ENCODE measurements at places on chromosomes 7 and 10. TPM values are rescaled to one million over a fixed set of nuclear protein-coding genes. Genes with fewer than 3 reads are reported as not detected.
A peak's percentile ranks its signal among the peaks of the same experiment; 100 is the strongest.

GRCh38 chr7:66146701-66147100 is 32.1 kb downstream of the CRCP start:
- DNase-seq: no peak

Gene PKD2L1
- total RNA-seq: not detected

DNA sequence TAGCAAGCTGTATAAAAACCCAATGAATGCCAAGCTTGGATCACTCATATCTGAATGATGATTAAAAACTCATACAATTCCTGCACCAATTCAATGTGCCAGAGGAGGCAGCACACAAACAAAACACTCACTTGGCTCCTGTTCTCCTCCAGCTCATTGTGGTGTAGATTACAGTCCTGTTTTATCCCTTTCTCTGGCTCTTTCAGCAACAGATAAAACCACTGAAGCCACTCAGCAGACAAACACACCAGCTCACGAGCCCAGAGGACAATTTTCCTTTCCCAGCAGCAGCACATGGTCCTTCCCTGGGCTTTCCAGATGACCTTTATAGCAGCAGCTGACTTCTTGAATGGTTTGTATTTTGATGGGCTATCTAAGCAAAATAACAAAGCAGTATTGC is 107.3 kb upstream of the STARD3NL start:
- peak; percentile 16 for DNase-seq

DNA sequence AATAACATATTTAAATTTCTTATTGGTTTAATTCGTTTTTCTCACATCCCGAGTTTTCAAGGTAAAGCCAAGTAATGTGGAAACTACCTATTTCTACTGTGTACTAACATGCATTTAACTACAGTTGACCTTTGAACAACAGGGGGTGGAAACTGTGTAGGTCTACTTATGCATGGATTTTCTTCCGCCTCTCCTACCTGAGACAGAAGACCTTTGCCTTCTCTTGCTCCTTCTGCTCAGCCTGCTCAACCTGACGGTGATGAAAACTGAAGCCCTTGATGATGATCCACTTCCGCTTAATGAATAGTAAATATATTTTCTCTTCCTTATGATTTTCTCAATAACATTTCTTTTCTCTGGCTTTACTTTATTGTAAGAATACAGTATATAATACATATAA is 18.5 kb downstream of the MEOX2 start:
- DNase-seq: no peak

Gene UCMA
- total RNA-seq: not detected

- no peak for DNase-seq
These were observed 30.4 kb upstream of the BMPER start for GRCh38 chr7:33874943-33875342.

GRCh38 chr7:157047148-157047547 is 36.7 kb upstream of the MNX1 start:
- no peak for DNase-seq

Gene SLC16A12
- total RNA-seq: 12.8 TPM

GRCh38 chr10:37289833-37290464 is 164.6 kb downstream of the ANKRD30A start:
- no peak for DNase-seq

DNA sequence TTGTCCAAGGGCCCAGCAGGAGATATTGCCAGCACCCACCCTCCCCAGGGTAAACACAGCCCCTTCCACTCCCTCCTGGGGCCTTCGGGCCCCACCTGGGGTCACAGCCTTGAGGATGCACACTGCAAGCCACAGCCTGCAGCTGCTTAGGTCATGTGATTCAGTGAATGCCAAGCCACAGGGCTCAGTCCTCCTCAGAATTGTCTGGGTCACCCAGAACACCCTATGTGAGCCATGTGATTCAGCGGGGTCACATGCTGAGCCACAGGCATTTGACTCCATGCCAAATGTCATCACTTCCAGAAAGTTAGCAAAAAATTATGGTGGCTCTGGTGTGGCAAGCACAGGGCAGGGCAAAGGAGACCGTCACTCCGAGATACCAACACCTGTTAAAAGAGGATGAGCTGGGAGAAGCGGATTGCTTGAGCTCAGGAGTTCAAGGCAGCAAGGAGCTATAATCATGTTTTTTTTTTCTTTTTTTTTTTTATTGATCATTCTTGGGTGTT is 17.2 kb upstream of the PSAP start:
- DNase-seq: peak; percentile 47

- DNase-seq: no peak
These were observed 32.1 kb downstream of the EN2 start for GRCh38 chr7:155489862-155490696.

Gene METTL27
- 3.0 TPM for total RNA-seq

DNA sequence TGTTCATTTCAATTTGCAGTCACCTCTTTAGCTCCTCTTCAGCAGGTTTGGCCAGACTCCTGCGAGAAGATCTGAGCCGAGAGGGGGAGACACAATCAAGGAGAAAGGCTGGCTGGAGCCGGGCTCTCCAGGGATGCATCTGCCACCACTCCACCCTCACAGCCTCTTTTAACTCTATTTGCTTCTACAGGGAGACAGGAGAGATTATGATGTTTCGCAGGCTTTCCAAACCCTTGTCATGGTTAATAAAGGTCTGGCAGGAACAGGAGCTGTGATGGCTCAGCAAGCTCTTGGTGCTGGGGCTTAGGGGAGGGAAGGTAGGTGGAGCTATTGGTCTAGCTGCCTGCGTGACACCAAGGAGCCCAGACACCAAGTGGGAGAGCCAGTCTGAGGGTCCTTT is 448.1 kb upstream of the PODXL start:
- DNase-seq: no peak

Gene EBF3
- total RNA-seq: 0.95 TPM

Gene AGR2
- 13.7 TPM for total RNA-seq

- no peak for DNase-seq
These were observed 224.3 kb downstream of the SFMBT2 start for GRCh38 chr10:7186387-7187018.

DNA sequence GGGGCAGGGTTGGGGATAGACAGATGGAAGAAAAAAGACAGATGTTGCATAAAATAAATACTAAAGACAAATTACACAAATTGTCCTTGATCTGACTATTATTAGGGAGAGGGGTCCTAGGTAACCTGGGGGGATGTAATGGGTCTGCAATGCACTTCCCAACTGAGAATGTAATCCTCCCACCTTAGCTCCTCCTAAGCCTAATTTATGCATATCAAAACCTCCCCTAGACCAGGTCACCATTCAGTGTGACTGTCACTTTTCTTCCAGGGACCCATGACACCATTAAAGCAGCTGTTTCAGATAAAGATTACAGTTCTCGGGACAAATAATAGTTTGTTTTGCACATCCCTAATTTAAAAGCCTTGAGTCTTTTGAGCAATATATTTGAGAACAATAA is 133.9 kb upstream of the FEZF1 start:
- no peak for DNase-seq

Gene SERPINE1
- 14.5 TPM for total RNA-seq

DNA sequence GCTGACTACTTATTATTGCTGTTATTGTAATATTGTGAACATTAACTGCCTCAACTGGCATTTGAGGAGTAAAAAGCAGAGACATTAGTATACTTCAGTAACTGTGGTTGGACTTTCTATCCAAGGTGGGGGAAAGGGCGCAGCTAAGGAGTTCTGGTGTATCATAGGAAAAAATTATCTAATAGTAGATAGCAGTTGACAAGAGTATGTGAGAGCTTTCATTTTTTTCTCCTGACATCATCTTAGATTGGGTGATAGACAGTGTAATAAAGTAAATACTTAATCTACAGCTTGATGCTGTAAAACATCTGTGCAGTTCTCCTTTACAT is 68.9 kb downstream of the PHTF2 start:
- DNase-seq: no peak

GRCh38 chr7:69719717-69720116 is 121.4 kb downstream of the AUTS2 start:
- no peak for DNase-seq

DNA sequence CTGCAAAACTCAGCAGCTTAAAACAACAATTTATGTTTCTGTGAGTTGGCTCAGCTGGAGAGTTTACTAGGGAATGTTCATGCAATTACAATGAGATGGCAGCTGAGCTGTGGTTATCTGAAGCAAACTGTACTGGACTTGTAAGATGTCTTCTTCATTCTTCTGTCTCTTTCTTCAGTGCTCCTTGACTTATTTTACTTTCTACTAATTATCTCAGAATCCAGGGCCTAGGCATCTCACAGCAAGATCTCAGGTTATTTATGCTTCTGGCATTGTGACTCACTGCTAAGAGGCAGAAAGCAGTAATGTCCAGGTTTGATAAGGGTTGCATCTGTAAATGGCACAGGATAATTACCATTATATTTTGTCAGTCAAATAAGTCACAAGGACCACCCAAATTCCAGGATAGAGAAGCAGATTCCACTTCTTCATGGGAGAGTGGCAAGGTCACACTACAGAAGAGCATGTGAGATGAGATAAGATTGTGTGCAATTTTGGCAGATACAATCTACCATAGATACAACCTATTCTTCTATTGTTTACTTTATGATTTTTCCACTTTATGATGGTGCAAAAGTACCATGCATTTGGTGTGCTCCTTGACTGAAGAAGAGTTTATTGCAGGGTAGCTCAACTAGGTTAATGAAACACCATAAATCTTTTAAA is 16.8 kb downstream of the VIM start:
- no peak for DNase-seq

DNA sequence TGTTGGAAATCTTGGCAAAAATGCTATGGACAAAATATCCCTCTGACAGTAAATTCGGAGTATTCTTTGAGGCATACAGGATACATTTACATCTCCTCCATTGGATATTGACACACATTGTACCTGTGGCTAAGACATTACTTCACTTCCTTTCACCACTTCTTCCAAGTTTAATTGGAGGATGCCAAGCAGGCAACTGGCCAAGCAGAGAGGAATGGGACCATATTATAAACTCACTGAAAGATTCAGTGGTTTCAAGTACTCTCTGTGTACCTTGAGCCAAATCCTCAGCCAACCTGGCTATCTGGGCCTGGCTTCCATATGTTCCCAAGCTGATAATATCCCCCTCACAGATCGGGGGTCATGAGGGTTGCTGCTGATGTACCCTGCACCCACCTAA is 14.7 kb upstream of the JCAD start:
- no peak for DNase-seq

GRCh38 chr10:106111246-106111645 is 1053.3 kb downstream of the SORCS1 start:
- no peak for DNase-seq

Gene METTL2B
- total RNA-seq: 9.5 TPM

DNA sequence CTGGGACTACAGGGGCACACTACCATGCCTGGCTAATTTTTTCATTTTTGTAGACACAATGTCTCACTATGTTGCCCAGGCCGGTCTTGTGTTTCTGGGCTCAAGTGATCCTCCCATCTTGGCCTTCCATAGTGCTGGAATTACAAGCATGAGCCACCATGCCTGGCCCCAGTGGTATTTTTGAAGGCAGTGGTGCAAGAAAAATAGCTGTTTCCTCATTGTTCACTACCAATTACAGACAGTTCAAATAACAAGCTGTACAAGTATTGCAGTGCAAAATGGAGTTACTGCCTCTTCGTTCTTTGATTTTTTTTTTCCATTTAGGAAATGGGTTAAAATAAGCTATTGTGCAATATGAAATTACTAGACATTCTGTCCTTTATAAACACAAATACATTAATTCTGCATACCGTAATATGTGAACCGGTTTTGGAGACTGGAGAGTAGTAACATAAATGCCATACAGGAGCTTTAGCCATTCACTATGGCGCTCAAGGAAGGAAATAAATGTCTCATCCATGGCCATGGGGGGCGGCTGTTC is 35.0 kb upstream of the BPGM start:
- no peak for DNase-seq

Gene DYNC1I1
- total RNA-seq: 0.71 TPM

Gene MBLAC1
- 1.9 TPM for total RNA-seq

Gene ADRA2A
- 37.5 TPM for total RNA-seq

DNA sequence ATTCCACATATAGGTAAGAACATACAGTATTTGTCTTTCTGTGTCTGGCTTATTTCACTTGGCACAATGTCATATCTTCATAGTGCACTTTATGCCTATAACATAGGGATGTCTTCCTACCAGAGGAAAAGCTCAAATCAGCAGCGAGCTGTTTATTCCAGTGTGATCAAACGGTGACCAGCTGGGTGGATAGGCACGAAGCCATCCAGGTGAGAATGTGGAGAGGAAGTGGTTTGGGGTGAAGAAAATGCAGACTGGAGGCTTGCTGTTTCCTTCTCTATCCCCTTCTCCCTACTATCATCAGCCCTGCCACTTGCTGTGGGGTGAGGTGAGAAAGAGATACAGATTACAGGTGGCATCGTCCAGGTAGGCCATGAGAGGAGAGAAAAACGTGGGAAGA is 52.4 kb downstream of the CHCHD3 start:
- DNase-seq: no peak

DNA sequence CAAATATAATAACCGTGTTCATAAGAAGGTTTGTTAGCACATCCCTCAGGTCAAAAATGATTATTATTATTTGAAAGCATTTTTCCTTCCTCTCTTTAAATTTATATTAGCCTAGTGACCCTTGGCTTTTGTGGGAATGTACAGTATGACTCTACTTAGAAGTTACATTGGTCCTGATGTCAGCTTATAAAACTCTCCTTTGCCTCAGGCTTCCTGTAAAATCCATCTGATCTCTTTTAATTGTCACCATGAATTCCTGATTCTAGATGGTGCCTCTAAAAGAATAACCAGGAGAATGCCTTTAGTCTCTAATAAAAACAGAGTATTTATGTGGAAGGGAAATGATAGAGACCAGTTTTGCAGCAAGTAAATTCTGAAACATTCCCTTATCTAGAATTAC is 1134.4 kb downstream of the XPNPEP1 start:
- no peak for DNase-seq

DNA sequence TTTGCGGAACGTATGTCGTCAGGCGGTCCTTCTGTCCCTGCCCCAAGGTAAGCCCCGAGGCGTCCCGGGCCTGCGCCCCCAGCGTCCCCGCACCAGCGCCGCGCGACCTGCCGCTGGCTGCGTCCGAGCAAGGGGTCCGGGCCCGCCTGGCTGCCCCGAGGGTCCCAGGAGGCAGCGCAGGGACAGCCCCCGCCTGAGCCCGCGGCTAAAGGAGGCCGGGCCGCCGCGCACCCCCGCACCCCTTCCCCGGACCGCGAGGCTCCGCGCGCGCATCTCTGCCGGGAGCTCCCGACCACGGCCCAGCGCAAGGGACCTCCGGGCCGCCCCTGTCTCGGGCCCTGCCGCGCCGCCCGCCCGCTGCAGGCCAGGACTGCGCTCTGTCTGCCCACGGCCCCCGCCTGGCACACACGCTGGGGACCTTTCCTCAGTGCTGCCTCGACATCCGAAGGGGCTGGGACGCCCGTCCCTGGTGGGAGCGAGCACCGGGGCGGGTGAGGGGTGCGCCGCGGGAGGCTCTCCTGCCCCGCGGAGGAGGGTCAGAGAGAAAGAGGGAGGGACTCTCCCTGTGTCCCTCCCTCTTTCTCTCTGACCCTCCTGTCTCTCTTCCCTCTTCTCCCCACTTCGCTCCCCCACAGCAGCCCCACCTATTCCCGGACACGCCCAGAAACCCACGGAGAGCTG is 25.0 kb downstream of the SHH start:
- DNase-seq: no peak

DNA sequence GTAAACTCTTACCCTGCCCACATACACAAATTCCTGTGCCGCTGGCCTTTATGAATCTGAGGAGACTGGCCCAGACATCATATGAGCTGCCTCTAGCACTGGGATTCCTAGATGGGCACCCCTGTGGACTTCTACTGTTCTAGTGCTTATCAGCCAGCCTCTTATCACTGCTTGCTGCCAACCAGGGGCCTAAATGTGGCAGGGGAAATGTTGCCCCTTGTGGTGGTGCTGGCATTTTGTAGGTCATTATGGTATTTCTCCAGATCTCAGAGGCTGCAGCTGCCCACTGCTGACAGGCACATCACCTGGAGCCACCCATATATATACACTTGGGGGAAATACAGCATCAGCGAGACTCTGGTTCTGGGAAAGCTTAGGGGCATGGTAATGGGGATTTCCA is 5.4 kb downstream of the SFR1 start:
- DNase-seq: no peak

Data from pancreas (tissue), 10 donors.